ENCODE measurements at places on chromosomes 1 and 21.

DNA sequence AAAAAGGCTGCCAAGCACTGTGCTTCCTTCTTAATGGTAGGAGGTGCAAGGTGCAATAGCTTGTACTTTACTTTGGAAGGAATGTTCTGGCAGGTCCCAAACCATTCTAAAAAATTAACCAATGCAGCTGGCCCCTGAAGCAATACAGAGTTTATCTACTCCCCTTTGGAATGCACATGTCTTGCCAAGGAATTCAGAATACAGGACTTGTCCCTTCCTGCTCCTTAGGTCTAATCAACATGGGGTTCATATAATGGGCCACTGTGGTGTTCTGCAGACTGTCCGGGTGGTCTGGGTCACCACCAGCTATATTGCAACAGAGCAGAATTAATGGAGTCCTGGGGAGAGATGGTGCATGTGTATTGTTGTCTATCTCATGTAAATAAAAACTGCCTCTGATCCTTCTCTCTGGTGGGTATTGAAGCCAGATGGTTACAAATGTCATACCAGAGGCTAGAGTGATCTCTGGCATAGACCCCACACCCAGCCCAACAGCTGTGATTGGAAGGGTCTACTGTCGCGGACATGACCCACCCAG, 112.8 kb downstream of the RIPK4 start:
- no peak for DNase-seq

GRCh38 chr1:12003762-12004161, 15.5 kb upstream of the MIIP start:
- no peak for DNase-seq

GRCh38 chr1:202644219-202645096, 65.8 kb downstream of the SYT2 start:
- DNase-seq = no peak

DNA sequence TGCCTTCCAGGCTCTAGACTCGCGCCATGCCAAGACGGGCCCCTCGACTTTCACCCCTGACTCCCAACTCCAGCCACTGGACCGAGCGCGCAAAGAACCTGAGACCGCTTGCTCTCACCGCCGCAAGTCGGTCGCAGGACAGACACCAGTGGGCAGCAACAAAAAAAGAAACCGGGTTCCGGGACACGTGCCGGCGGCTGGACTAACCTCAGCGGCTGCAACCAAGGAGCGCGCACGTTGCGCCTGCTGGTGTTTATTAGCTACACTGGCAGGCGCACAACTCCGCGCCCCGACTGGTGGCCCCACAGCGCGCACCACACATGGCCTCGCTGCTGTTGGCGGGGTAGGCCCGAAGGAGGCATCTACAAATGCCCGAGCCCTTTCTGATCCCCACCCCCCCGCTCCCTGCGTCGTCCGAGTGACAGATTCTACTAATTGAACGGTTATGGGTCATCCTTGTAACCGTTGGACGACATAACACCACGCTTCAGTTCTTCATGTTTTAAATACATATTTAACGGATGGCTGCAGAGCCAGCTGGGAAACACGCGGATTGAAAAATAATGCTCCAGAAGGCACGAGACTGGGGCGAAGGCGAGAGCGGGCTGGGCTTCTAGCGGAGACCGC, 2.0 kb upstream of the OLIG2 start:
- DNase-seq = peak; percentile 44

DNA sequence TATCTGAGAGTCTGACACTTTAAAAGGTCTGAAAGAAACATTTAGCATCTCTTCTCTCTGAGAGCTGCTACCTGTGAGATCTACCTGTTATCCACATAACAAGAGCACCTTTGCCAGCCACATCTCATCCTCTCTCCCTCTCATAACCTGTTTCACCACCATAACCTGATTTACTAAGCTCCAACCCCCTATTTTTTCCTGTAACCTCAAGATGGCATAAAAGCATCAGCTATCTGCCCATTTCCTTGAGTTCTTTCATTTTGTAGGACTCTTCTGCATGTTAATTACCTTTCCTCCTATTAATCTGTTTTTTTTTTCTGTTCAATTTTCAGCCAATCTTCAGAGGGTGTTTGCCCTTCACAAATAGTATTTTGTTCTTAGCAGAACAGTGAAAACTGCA, 136.5 kb upstream of the KCNK1 start:
- DNase-seq = no peak

DNA sequence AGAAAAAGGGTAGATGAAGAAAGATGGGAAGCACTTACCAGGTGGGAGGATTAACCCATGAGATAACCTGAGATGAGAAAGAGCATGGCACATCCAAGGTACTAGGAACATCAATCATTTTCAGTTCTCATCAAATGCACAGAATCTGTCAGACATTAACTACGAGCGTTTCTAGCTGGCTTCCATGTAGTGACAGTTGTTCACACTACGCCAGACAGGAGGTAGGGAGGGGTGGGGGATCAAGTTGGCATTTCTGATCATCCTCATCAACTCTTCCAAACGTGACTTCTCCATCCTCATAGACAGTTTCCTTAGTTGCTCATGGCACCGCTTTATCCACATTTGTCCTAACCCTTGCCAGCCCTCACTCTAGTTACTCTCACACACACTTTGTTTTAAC, 120.2 kb downstream of the PLD5 start:
- no peak for DNase-seq

DNA sequence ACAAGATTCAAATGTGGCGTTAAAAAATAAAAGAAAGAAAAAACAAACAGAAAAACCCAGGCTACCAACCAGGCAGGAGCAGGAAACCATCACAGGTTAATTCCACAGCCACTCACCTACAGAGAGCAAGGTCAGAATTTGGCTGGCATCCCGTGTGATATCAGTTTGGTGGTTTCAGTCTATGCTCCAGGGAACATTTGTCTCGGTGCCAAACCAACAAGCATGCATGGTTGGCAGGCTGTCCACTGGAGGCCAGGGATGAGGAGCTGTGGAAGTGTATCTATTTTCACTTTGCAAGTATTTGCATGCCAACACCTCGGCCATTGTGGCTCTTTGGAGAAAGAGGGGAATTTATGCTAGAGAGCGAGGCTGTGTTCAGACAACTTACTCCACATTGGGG, 53.1 kb upstream of the PROX1 start:
- DNase-seq = no peak

DNA sequence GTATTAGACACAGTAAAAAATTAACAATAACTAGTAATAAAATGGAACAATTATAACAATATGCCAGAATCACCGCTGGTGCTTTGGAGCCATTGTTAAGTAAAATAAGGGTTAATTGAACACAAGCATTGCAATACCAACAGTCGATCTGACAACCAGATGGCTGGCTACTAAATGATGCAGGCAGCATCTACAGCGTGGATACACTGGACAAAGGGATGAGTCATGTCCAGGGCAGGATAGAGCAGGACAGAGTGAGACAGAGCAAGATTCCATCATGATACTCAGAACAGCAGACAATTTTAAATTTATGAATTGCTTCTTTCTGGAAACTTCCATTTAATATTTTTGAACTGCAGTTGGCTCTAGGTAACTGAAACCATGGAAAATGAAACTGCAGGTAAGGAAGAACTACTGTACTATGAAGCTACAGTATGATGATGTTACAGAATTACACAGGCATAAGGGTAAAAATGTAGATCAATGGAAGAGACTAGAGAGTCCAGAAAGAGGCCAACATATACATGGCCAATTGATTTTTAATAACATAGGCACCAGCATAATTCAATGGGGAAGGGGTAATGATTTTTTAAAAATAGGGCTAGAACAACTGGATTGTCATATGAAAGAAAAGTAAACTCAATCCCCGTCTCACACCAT, 168.7 kb downstream of the RRAGC start:
- peak; percentile 1 for DNase-seq

DNA sequence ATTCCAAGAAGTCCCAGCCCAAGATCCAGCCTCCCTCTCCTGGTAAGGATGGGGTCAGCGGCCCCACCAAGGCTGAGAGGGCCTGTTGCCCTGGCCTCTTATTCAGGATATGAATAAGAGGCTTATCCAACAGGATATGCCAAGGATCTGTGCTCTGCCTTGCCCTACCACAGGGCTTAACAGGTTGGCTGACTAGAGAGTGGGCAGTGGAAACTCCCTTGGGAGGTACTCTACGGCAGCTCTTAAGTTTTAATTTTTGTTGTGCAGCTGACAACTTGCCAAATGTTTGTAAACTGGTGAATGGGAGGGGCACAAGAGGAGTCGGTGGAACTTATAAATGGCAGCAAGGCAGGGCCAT, 16.5 kb upstream of the PIGV start:
- no peak for DNase-seq

DNA sequence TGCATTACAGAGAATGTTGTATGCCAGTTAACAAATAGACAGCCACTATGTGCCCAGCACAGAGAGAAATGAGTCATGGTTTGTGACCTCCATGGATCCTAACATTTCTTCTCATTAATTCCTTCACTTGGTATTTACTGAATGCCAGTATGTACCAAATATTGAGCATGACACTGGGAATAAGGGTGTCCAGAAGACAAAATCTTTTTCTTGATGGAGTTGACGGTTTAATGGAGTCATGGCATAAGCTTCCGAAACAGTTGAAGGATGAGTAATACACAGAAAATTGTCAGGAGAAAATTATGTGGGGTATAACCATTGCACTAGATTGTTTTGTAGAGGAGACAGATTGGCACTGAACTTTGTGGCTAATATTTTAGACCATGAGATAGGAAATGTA, 36.9 kb downstream of the PTGFR start:
- DNase-seq = no peak

DNA sequence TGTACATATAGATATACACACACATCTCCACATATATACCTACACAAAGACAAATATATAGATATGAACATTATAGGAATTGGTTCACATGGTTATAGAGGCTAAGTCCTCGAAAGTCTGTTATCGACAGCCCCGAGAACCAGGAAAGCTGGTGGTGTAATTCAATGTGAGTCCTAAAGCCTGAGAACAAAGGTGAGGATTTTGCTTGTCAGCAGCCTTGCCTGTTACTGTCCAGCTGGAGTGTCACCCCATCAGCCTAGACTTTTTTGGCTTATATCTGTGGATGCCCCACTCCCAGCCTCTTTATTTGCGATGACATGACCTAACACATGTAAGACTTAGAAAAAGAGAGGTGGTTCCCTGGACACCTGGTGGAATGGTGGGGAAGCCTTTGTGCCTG, 97.0 kb downstream of the GIPC2 start:
- DNase-seq = no peak

DNA sequence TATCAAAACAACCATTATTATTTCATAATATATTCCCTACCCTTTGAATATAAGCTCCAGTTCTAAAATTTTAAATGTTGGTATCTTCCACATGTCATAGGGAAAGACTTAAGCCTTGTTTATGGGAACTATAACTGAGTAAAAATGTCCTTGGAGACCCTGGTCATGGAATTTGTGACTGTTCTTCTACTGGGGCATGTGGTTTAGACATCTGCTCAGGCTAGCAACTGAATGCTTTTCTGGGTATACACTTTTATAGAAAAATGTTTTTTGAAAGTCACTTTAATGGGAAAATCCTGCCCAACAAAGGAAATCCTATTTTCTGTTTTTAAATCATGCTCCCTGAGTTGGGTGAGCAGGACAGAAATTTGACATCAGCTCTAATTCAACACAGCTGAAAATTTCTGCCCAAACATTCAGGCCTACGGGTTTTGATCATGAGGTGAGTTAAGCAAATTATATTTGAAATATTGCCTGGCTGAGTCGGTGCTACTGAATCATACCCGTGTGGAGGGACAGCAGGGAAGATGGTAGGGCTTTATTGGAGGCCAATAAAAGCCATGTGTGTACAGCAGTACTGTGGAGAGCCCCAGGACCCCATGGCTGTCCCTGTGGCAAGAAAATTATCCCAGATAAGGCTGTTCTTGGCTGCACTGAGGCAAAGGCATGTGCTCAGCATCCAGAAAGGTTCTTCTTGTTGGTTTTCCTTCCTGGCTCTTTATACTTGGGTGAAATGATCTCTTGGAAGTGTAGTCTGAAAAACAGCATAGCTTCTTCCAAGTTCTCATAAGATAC, 391.8 kb downstream of the DISC1 start:
- no peak for DNase-seq

DNA sequence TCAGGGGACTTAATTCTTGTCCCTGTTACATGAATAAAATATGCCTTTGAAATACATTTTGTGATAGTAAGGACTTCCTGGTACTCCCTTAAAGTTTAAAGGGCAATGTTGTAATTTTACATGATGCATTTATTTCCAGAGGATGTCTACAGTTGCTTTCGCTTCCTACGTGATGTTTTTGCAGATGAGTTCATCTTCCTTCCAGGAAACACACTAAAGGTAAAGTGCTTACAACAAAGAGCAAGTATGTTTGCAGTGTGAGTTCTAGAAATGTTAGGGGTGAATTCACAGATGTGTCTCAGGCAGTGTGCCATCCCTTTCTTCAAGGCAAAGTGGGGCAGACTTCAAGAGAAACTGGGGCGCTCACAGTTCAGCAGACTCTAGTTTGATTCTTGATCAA, 31.2 kb downstream of the GNPAT start:
- DNase-seq = no peak

DNA sequence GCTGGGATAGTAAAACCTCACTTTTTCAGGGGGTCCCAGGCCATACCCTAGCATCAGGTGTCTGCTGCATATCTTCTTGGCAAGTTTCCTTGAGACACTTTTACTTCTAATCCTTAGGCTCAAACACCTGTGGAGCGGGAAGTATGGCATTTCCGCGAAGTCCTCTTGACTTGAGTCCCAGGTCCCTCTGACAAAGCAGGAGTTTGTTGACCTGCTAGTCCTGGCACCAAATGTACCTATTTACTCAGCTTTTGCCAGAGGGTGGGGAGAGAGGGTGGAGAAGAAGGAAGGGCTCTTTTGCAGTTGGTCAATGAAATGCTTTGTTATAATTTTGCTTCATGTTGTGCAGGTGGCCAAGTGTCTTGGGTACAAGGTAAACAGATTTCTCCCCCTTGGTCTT, 59.7 kb downstream of the CLIC6 start:
- DNase-seq = no peak
